ENCODE measurements at places on chromosomes 2 and 18.

GRCh38 chr18:58055890-58056558, 12.0 kb downstream of the NEDD4L start:
- DNase-seq, result no peak

GRCh38 chr18:41949206-41949920, 5.7 kb upstream of the PIK3C3 start:
- no peak for DNase-seq

DNA sequence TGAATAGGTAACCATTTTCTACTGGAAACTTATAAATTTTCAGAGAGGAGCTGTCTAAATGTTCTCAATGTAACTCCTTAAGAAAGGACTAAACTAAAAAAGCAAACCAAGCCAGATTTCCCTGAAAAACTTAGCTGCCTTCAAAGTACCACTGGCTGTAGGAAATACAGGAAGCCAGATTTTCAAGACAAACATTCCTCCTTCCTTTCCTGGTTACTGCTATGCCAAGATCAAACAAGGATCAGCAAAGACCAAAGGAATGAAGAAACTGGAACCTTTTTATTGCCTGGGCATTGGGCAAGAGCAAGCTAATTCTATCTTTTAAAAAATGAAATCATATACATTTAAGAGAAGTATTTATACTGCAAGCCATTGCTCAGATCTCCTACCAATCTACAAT, 212.7 kb downstream of the DYM start:
- no peak for DNase-seq

DNA sequence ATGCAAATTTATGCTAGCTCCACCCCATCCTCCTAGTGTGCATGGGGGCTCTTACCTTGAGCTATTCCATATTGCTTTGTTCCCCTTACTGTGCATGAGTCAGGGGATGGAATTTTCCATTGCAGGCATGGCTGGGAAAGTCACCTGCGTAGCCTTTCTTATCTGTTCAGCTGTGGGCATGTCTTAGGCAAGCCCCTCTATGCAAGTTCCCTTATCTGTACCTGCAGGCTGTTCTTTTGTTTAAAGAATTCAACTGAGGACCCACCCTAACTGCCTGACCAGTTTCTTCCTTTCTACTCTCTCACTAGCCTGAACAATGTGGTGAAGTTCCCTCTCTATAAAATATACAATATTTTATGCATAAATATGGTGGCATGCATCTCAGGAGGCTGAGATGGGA, 54.2 kb upstream of the CDCA7 start:
- no peak for DNase-seq

GRCh38 chr18:63819786-63820185, 44.6 kb downstream of the SERPINB7 start:
- DNase-seq, result no peak

DNA sequence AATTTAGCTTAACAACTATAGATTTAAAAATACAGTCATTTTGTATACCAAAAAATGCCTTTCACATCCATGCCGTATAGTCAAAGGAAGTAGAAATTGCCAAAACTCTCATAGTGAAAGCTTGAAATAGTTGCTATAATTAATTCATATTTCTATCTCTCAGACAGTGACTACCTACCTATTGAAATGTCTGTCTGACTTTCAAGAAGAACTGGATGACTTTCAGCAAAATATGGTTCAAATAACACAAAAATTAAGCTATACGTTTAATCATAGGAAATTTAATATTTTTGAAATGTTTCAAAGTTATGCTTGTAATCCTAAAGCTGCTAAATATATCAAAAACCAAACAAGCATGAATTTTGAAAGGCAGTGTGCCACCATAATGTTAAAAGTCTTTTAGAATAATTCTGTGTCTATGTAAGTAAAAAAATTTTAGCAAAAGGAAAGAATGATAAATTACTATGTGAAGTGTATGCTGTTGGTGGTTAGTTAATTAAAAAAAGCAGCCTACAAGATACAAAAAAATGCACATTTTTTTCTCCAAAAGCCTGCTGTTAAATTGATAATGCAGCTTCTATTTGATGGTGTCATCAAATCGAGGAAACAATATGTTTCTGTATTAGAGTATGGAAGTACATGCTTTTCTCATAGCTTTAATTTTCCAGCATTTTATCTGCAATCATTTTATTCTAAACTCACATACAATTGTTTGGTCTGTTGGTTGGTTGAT, 57.7 kb upstream of the ST6GAL2 start:
- DNase-seq, result no peak

- no peak for DNase-seq
These were observed 34.2 kb upstream of the NT5DC4 start for GRCh38 chr2:112686348-112687217.

DNA sequence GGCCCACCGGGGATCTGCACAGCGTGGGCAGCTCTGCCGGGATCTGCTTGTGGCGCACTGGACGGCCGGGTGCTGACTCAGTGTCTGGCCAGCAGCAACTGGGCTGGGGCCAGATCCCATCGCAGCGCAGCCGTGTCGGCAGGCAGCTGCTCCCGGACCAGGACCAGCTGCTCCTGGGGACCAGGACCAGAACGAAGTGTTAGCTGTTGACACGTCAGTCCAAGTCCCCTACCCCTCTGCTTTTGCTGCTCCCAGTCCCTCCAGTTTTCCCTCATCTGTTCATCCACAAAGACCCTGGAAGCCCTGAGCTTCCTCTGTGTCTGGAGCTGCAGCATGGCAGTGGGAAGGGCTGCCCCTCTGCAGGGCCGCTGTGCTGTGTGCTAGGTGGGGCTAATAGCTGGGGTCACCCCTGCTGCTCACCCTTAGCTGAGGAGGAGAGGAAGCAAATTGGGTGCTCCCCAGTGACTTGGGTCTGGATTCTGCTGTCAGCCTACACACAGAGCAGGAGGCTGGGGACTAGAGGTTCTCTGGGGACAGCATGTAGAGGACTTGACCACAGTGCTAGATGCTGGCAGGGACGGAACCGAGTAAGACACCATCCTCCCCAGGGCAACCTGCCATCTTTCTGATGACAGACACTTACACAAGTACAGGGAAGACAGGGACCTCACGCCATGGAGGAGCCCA, 16.9 kb upstream of the KIF1A start:
- no peak for DNase-seq

DNA sequence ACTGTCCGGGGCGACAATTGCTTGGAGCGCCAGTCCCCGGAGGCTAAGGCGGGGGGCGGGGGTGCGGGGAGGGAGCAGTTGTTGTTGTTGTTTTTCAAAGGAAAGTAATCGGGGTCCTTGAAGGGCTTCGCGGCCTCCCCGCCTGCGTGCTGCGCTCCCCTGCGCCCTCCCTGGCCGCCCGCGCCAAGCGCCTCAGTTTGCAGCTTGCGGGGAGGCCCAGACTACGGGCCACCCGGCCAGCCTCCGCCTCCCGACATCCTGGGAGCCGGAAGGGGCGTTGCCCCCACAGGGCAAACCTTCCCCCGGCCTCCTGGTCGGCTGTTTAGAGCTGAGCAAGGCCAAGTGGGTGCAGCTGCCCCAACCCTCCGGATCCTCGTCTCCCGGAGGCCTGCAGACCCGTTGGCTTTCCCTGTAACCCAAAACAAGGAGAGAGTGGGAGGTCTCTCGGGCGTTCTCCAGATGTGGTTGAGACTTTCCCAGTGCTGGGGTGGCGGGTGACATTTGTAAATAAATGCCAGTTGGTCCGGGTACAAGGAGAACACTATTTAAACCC, 3.7 kb upstream of the SIX3 start:
- DNase-seq, result no peak

- no peak for DNase-seq
These were observed 112.9 kb downstream of the THADA start for GRCh38 chr2:43482961-43483360.

- DNase-seq, result no peak
These were observed 25.4 kb upstream of the CHN1 start for GRCh38 chr2:175030380-175031271.

DNA sequence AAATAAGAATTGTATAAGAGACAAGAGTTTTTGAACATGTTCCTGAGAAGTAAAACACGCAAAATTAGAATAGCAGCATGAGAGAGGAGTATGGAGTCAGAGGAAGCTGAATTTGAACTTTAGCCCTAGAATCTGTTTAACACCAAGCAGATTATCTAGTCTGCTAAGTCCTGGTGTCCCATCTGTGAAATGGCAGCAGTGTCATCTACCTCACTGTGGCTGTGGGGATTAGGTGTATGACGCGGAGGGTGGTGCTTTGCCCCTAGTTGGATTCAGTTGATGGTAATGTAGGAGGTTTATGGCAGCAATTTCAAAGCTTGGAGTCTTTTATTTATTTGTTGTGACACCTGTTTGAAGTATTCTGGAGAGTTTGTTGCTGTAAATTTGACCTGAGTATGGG, 79.2 kb downstream of the ZNF532 start:
- no peak for DNase-seq

DNA sequence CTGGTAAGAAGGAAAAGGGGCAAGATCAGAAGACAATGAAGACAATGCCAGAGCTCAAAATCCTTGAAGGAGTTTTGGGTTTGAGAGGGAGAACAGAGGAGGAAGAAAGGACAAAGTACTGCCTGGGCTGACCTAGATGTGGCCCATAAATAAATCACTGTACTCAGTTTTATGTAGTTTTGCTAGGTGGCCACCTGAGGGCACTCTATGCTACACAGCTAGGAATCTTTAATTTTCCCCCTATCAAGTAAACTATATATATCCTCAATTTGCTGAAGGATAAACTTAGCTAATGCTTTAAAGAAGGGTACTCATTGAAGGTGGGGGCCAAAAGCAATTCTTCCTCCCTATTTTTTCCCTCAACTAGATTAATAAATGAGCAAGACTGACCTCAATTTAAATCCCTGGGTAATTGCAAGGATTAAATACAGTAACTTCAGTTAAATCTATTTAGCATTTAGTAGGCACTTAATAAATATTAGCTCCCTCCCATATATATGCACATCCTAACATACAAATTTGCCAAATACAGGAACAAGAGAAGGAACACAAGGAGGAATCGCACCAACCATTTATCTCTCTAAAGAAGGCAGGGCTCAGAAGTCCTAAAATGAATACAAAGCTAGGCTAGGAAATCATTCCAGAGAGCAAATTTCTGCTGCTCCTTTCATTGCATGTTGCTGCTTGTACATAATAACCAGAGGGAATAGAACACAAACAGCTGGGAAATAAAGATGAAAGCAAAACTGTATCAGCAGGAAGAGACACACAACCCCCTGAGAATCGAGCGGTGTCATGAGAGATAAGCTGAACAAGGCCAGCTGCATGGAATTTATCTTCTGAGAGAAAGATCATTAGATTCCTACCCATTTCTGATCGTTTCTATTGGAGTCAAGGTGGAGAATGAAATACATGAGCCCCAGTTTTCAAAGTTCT, 540.1 kb downstream of the NRXN1 start:
- no peak for DNase-seq
